ENCODE measurements at places on chromosomes 4 and X.

DNA sequence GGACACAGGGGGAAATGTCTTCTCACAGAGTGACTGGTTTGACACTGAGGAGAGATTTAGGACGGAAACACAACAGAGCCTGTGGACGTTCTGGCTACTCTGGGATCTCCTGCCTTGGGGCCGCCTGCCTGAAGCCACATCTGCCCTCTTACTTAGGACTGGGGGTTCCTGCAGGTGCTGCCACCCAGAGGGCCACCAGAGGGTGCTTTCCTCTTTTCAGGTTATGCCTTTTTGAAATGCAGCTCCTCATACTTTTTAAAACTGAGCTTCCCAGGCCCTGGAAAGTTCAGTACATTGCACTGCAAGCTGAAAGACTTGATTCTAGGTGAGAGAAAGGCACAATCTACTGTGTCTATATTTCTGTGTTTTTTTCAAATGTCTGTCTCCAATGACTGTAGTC, 92.2 kb upstream of the PGRMC2 start:
- DNase-seq: peak; percentile 4

- no peak for DNase-seq
Observed at GRCh38 chr4:179325181-179325580, 1882.9 kb upstream of the AGA start.

DNA sequence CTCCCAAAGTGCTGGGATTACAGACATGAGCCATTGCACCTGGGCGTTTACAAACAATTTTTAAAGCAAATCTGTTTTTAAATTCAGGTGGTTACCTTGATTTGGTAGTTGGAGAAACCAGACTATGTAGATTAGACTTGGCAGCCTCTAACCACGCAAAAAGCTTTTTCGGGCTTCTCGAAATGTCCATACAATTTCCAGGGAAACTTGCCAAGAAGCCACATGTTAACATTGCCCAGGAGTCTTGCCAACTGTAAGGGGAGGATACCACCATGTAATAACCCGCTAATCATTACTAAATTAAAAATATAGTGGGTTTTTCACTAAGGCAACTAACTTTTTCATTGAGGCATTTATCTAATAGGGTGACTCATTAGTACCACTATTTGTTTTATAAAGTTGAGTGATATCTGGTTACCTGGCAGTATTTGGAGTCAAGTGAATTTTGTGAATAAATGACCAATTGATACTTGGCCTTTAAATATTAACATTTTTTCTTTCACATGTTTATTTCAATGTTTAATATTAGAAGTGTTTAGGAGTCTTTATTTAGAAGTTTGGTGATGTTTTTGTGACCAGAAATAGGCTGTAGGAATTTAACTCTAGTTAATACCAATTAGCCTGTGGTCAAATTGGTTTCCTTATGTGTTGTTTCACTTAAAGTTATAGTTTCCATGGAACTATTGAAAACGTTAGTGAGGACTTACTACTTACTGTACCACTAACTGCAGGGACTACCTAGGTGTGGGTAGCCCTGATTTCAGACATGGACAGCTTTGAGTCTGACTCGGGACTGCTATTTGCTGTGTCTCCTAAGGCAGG, 61.3 kb downstream of the CLDN34 start:
- DNase-seq: no peak

DNA sequence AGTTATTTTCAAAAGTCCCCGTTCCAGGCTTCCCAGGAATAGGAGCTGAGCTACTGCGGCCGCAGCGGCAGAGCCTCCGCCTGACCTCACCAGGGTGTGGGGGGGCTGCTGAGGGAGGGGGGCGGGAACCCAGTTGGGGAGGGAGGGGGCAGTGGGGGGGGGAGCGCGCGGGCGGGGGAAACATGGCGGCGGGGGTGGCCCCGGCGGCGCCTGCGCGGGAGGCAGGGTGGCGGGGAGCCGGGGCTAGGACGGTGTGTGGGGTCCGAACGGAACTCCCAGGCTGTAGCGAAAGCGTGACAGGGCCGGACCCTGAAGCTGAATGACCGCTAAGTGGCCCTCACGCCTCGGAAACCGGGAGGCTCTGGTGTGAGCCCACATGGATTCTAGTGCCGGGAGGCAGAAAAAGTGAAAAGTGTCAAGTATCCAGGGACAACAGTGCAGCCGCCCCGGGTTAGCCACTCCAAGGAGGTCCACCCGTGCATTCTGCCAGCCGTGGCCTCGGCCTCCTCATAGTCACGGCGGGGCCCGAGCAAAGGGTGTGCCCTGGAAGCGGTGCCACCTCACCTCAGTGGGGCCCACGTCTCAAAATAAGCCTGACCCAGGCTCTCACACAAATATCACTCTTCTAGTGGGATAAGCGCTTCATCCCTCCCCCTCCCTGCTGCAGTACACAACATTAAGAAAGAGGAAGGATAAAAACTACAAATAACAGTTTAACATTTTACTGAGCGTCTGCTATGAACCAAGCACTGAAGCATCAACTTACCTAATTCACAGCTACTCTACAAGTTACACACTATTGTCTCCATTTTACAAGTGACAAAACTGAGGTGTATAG, at the start of gene KLHL13:
Gene KLHL13, minus strand, starts transcription at position 98 of the 838 bp plus-strand sequence. CDS start 88,337 bp downstream, outside the sequence.
- no peak for DNase-seq

DNA sequence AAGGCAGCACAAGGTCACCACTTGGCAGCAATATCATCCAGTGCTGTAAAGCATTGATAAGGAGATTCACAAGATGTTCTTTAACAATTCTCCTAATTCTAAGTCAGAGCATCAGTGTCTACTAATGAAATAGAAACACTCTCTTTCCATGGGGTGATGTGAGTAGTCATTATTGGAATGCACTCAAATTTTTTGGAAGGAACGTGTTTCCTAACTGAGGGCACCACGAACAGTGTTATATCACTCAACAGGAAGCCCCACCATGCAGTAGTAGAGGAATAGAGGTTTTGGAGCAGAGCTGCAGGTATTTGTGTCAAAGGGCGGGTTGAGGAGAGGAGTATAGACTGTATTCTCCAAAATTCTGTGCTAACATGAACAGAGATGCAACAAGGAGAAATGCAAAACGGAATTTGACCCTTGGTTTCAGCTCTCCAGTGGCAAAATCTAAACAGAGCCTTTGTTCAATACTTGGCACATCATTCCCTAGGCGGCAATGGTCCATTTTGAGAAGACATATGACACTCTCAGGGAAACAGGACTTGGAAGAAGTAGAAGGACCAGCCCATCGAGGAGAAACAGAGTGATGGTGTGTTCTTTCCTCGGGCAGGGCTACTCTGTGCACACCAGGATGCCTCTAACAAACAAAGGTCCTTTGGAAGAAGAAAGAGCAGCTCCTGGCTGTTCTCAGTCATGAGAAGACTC, 98.9 kb downstream of the CPEB2 start:
- no peak for DNase-seq

DNA sequence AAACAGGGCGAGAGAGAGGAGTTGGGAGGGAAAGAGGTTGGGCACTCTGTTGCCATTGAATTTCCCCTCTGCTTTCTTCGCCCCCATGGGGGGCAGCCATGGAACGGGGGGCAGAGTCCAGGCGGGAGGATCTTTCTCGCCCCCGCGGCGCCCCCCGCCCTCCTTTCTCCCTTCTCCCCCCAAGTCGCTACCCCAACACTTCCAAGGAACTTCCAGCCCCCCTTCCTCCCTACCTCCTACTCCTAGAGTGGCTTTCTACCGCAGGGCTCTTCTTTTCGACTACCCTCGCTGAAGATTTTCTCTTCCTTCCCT, 594 bp upstream of the STAG2 start:
- no peak for DNase-seq

- no peak for DNase-seq
Observed at GRCh38 chr4:176540814-176541213, 221.0 kb downstream of the SPCS3 start.

- DNase-seq: no peak
Observed at GRCh38 chr4:2991243-2991642, 27.9 kb downstream of the GRK4 start.
